NCI-H1694 treated with DMSO at 0.1 percent for 48 hours (cell line): ENCODE measurements at places on chromosomes 2 and 18.
A peak's percentile ranks its signal among the peaks of the same experiment; 100 is the strongest.

DNA sequence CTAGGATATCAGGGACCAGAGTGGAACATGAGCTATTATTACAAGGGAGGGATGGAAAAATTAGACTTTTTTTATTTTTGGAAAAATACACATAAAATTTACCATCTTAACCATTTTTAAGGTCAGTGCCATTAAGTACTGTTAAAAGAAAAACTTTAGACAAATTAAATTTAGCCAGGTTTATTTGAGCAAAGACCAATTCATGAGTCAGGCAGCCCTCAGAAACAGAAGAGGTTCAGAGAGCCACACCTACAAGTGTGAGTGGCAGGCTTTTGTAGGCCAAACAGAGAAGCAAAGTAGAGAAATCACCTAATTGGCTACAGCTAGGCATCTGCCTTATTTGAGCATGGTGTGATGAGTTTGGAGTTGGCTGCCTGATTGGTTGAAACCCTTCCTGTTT is 301.3 kb upstream of the RAB12 start:
- DNase-seq, result no peak

DNA sequence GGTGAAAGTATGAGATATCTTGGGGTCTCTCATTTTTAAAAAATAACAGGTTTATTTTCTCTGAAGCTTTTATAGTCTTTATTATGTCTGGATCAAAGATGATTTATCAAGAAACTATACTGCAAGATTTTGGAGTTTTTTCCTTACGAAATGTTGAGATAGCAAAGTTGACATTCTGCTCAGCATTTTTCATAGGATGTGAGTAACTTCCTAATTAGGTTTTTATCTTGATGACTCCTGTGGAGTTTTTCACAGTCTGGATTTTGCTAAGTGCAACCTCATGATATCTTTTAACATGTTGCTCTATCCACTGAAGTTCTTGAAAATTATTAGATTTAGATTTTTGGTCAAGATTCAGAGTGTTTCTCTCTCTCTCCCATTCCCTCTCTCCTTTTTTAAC is 17.8 kb downstream of the TCF7L1 start:
- no peak for DNase-seq

GRCh38 chr18:3214855-3215637 is 4.7 kb downstream of the MYOM1 start:
- DNase-seq, result no peak

DNA sequence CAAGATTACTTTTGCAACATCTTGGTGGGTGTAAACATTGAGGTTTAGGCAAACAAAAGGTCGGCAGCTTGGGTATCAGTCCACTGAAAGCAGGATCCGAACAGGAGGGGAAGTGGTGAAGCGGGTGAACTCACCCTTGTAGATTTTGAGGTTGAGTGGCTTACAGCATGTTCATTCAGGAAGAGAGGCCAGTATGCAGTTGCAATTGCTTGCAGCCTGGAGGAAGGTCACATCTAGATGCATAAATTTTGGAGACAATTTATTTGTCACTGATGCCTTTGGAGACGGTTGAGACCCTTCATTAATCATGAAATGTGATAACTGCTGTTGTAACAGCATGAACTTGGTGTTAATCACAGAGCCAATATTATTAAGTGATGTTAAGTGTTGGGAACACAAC is 131.1 kb downstream of the LTBP1 start:
- DNase-seq, result no peak

DNA sequence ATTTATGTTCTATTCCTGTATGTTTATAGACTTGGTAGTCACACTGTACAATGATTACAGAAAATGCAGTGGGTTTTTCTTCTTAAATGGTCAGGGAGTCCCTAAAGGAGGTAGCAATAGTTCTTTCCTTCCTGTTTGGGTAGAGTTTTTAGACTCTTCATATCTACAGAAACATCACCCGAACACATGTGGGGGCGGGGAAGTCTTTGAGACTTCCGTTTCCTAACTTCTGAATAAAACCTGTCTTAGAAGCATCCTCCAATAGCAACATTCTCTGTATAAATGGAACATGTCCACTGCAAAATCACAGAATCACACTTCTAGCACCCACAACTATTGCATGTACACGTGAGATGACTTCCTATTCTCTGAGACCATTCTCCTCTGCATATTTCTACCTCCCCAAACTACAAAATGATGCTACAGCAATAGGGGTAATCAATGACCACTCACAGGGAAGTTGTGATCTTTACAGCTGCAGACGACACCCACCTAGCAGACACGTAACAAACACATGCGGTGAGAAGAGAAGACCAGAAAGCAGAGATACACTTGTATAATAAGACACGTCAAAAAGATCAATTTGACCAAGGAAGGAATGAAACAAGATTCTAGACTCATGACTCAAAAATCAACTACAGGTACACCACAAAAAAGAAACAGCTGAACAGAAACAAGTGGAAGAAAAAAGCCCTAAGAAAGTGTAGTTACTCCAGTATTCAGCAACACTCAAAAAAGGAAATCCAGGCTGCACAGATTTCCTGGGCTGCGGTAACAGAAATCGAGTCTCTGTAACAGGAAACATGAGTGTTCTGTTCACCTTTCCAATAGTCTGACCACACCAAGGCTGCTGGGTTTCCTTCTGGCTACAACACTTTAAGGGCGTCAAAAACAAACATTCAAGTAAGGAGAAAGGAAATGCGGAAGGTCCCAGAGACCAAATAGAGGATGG is 120.4 kb downstream of the ZNF516 start:
- DNase-seq, result no peak

- peak; percentile 14 for DNase-seq
Observed at GRCh38 chr2:206443735-206444527, 599 bp downstream of the ADAM23 start.

- no peak for DNase-seq
Observed at GRCh38 chr18:10526561-10526949, 728 bp downstream of the NAPG start.

GRCh38 chr2:168731616-168732015 is 70.8 kb upstream of the NOSTRIN start:
- DNase-seq, result no peak

DNA sequence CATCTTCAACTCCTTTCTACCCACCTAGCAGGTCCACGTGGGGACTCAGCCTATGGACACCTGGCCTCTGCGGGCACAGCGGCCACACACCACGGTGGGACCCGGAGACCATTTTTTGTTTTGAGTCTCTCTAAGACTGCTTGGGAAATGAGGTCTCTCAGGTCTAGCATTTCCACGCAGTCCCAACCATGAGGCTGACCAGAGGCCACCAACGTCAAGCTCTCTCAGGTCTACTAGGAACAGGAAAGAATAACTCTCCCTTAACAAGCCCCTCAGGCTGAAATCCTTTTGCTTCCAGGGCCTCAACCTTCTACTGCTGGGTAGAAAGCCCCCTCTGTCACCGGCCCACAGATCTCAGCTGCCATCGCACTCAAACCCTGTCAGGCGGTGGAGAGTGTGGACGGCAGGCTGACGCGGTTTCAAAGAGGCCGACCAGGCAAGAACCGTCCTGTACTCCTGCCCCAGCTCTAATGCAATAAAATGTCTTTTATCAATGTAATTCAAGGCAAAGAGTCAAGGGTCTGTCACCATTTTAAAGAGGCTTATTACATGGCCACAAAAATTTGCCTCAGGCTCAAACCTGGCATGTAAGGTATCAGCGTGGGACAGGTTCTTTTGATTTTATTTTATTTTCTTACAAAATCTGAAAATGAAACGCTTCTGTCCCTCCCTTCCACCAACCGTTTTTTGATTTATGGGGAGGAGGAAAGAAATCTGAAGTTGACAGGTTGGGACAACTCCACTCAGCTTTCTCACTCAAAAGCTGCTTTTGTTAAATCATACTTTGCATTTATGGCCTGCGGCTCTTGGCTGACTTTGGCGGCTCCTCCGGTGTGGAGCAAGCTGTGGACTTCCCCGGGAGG is 74.0 kb downstream of the BCL11A start:
- DNase-seq, result no peak

GRCh38 chr2:191968120-191968519 is 121.2 kb upstream of the CAVIN2 start:
- no peak for DNase-seq

GRCh38 chr2:168700615-168701245 is 101.7 kb upstream of the NOSTRIN start:
- DNase-seq, result no peak

DNA sequence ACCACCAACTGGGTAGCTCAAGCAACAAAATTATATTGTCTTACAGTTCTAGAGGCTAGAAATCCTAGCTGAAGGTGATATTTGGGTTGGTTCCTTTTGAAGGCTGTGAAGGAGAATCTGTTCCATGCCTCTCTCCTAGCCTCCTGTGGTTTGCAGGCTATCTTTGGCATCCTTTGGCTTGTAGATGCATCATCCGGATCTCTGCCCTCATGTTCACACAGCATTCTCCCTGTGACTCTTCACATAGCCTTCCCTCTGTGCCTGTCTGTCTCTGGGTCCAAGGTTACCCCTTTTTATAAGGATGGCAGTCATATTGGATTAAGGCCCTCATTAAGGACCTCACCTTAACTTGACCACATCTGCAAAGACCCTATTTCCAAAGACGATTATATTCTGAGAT is 78.6 kb upstream of the MAP3K20 start:
- no peak for DNase-seq

DNA sequence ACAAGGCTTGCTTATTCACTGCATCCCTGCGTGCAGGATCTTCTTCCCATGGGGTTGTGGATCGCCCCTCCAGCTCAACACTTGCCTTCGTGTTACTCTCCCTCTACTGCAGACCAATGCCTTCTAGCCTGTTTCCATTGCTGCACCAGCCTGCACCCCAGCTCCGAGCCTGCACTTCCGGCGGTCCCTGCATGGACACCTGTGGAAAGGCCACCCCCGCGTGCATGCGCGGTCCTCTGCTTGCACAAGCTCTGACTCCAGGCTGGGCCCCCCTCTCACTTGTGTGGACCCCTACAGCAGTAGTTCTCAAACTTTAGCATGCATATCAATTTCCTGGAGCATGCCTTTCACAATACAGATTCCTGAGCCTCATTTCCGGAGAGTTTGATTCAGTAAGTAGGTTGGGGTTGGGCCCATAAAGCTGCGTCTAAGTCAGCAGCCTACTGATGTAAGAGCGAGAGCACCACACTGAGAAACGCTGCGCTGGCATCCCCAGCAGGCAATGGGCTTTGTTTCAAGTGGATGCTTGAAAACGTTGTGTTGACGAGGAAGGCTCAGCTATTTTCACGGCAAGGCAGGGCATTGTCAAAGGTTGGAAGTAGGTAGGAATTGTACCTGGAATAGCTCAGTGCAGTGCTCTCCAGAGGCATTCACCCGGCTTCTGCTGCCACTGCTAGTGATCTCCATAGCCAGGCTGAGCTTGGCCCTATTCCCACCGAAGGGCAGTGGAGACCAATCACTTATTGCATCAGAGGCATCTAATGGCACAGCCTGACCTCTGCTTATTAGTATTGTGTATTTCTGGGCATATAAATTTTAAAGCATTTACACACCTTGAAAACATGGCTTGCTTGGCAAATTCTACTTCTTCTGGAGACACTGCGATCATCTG is 32.6 kb downstream of the CREG2 start:
- no peak for DNase-seq

DNA sequence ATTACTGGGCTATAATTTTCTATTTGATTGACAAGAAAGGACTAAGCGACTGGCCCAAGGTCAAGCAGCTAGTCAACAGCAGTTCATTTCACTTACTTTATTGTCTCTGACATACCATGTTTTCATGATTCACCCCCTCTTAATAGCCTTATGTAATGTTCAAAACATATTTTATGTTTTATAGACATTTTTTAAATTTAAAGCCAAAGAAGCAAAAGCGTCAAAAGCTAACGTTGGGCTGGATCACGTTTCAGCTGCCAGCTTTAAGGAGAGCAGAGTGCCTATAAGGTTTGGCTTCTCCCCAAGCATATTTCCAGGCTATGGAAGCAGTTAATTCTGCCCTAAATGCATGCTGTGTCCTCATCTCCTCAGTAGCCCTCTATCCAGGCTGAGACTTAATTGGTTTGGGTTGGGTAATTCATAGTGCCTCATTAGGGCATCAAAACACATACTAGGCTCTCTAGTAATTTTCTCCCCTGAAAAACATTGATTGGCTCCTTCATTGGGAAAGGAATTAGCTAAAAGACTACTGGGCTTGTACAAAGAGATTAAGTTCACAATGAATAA is 94.8 kb upstream of the CREB1 start:
- no peak for DNase-seq

DNA sequence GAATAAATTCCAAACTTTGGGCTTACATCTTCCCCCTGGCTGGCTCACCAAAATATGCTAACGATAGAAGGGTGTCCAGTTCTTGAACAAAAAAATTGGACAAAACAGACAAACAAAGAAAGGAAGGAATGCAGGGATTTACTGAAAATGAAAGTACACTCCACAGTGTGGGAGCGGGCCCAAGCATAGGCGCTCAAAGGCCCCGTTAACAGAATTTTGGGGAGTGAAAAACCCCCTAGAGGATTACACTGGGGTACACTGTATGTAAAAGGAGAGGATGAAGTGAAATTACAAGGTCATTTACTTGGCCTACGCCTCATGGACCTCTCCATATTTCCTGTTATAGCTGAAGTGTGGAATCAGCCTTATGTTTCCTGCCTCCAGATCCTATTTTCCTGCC is 899.7 kb downstream of the DSC3 start:
- DNase-seq, result no peak

- DNase-seq, result no peak
Observed at GRCh38 chr2:68800027-68800401, 65.4 kb downstream of the ARHGAP25 start.

DNA sequence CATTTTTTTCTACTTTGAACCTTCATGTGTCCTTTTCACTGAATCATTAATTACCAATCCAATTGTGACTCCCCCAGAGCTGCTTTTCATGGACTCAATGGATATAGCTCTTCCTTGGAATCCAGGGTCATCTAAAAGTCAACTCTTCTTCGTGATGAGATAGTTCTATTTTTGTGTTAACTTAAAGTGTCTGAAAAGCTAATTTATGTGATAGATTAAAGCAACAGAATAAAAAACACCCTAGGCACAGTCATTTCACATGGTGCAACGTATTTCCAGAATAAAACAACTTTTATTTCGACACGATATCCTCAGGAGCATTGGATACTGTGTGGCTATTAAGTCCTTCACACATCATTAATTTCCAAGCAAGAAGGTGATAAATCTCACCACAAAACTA is 250.6 kb upstream of the SPHKAP start:
- no peak for DNase-seq

DNA sequence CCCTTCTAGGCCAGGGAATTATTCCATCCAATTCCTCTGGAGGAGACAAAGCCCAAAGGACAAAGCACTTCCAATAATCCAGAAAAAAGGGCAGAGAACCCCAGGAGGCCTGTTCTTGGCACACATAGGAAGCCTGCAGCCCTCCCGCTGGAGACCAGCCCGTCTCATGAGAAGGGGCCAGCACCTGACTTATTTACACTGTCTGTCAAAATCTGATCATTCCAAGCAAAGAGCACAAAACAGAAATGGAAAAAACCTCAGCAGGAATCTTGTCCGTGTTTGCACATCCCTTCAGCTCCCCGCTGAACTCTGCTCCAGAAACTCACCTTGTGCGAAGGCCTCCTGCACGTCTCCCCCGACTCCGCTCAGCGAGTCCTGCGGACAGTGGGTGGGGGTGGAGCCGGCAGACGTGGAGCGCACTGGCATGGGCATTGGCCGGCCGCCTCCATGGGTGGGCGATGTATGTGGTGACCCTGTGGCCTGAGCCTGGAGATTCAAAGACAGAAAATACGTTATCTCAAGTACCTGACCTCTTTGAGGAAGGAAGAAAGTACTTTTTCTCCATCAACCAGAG is 46.2 kb upstream of the DNMT3A start:
- DNase-seq, result no peak

GRCh38 chr2:3741396-3741795 is 38.0 kb downstream of the DCDC2C start:
- DNase-seq, result no peak
